ENCODE measurements at places on chromosomes 2 and 18.

DNA sequence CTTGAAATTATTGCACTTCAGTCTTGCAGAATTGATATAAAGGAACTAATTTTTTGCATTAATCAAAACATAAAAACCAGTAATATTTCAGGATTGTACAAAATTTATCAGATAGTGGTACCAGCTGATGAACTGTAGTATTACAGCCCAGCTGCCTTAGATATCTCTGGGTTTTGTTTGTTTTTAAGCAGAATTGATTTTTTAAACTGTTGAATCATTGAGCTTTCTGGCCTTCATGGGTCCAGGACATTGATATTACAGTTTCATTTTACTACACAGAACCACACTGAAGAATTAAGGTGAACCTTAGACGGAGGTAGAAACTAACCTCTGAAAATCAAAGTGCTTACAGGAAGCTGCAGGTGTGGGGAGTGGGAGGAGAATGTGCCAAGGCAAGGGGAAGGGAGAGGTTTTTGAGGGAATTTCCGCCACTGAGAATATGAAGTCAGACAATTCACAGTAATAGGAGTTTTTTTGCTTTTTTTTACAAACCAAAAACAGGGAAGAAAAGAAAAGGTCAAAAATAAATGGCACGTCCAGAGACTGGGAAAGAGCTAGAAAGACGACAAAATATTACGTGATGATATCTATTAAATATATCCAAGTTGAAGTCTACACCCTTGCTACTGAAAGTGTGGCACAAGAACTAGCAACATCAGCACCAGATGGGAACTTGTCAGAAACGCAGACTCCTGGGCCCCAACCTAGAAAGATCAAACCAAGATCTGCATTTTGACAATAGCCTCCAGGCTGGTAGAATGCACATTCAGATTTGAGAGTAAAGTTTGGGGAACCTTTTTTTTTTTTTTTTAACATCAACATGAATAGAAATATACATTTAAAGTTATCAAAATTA, 40.8 kb upstream of the SPAG16 start:
- DNase-seq = no peak

DNA sequence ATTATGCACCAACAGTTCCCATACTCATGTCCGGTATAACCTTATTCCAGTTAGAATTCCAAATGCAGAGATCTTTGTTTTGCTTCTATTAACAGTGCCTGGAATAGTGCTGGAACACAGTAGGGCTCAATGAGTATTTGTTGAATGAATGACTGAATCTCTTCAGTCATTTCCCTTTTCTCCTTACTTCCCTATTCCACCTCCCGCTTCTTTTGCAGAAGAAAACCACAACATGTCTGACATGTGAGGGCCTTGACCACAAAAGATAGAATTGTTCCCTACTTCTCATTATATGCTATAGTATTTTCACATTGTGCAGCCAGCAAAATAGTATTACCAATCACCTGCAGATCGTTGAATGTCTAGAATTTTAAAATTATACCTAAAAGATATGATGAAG, 19.5 kb upstream of the HNRNPLL start:
- DNase-seq = no peak

DNA sequence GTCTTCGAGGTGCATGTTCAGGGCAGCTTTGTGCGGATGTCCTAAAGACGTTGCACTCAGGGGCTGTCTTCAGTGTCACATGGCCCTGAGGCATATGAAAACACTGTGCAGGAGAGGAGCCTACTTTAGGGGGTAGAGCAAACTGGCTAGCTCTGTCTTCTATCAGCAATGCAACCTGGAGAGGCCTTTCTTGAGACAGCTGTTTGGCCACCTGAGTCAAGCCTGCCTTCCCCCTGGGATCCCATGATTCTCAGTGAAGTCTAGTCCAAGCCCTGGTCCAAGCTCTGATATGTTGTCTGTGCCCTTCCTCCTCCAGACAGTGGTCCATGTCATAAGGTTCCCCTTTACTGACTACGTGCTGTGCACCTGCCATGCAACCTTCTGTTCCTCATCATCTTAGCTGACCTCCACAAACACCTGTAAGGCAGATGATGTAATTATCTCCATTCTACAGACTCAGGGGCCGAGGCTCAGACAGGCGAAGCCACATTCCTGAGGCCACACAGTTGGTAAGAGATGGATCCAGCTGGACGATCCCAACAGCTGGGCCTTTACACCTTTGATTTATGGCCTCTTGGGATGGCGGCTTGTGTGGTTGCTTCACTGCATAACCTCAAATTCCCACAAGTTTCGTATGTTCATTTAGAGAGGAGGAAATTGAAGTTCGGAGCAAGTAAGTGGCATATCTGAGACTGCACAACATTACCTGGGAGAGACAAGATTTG, 109.9 kb downstream of the COPS8 start:
- DNase-seq = peak; percentile 27

DNA sequence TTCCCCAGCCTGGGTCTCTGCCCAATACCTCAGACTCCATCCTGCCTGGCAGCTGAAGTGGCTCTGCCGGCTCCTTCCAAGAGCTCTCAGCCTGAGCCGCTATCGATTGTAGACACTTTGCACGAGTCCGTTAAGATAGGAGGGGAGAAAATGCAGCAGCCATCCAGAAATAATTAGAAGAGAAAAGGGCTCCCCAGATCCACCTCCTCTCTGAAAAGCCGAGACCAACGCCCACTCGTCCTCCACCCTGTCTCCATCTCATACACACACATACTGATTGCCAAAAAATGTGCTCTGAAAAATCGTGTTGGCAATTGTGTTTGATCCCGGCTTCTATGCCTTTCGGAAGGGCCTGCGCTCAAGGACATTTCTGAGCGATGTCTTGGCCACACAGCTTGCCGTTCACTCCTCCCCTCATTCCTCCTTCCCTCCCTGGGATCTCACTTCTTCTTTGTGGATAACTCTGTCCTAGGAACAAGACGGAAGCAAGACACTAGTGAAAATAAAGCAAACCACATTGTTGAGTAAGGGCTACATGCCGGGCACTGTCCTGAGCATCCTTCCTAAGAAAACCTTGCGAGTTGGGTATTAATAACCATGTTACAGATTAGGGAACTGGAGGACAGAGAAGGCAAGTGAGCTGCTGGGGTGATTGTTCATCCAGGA, 372.8 kb upstream of the MYT1L start:
- DNase-seq = no peak

DNA sequence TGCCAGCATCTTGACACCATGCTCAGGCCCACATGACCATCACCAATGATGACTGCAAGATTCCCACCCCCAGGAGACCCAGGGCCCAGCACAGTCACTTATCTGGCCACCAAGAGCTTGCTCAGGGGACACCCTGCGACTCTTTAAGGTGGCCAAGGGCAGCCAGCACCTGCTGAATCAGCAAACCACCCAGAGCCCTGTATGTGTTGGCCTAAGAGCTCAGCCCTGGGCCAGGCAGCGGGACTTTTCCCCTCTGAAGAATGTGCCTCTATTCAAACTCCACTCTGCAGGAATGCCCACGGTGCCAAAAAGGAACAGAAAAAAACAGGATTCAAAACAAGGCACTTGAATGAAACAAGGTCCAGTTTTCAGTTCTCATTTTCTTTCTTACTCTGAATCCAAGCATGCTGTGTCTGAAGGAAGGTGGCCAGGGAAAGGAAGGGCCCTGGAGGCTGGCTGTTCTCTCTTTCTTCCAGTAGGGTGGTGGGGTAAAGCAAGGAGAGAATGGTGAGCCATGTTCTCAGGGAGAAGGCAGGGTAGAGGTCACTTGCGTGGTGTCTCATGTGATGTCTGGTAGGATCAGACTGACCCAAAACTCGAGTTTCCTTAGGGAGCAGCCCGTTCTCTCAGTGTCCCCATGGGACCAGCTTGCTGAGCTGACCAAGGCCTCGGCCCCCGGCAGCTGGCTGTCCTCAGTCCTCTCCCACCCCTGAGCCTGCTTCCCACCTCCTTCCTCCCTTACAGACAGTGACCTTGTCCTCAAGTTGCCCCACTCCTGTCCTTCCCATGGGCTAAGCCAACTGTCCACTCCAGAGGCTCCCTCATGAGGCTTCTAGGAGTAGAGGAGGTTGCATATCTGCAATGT, 150.0 kb downstream of the RNF152 start:
- no peak for DNase-seq

All from right hindlimb (tissue), 1 donor.